AG09309 (cell line): ENCODE measurements at places on chromosomes 3 and 15.

- no peak for DNase-seq
These were observed 32.6 kb upstream of the NEO1 start for GRCh38 chr15:73019601-73020146.

DNA sequence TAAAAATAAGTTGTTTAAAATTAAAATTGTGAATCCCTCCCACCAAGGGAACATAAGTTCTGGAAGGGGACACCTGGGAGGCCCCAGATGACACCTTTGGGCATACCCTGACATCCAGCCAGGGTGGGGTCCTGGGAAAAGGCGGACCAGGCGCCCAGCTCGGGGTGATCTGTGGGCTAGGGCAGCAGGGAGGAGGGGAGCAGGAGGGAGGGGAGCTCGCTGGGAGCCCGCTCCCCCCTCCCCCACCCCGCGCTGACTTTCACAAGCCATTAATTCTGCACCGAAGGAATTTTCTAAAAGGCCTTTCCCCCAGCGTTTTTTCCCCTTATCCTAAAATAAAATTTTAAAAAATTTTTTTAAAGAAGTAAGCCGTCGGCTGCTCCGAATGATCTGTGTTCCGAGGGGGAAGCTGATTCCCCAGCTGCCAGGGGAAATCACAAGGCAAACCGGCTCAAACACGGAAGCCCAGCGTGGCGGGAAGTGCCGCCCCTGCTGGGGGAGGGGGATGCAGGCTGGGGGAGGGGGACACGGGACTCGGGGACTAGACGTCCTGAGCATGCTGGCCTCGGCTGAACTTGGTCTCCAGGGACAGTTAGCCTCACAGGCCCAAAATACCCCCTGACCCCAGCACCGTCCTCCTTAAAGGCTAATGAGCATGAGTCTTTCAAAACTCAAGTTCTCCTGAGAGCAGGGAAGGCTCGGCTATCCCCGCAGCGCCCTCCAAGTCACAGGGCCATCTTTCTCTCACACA lies 13.9 kb downstream of the PLXND1 start:
- no peak for DNase-seq

DNA sequence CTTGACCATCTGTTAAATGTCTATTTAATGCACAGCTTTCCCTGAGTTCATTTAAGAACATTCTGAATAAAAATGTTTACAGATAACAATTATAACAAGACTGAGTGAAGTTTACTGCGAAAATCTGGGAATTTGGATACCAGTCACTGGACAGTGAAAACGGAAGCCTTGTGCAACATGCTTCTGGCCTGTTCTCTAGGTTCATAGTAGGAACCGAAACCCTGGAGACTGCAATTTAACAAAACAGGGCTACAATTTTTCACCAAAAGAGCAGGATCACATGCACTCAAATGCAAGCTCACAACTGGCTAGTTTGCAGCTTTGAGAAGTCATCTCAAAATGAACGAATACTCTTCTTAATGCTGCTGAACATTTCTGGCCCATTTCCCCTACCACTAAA lies 435.9 kb downstream of the NR2F2 start:
- no peak for DNase-seq

DNA sequence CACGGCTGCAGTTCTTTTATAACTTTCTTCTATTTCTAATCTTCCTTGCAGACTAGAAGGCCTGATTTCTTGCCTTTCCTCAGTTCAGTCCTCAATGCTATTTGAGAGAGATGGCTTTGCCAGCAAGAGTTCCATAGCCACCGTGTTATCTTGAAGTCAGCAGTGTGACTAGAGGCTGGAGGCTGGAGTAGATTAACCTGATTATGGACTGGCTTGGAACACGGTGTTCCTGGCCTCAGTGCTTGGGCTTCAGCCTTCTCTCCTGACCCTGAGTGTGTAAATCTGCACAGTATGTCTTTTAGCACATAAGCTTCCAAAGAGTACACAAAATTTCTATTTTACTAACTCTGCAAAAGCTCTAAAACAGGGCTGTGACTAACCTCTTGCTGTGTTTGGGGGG lies 61.4 kb downstream of the CCDC54 start:
- no peak for DNase-seq

- DNase-seq = no peak
These were observed 153.8 kb upstream of the TSC22D2 start for GRCh38 chr3:150254309-150254708.

DNA sequence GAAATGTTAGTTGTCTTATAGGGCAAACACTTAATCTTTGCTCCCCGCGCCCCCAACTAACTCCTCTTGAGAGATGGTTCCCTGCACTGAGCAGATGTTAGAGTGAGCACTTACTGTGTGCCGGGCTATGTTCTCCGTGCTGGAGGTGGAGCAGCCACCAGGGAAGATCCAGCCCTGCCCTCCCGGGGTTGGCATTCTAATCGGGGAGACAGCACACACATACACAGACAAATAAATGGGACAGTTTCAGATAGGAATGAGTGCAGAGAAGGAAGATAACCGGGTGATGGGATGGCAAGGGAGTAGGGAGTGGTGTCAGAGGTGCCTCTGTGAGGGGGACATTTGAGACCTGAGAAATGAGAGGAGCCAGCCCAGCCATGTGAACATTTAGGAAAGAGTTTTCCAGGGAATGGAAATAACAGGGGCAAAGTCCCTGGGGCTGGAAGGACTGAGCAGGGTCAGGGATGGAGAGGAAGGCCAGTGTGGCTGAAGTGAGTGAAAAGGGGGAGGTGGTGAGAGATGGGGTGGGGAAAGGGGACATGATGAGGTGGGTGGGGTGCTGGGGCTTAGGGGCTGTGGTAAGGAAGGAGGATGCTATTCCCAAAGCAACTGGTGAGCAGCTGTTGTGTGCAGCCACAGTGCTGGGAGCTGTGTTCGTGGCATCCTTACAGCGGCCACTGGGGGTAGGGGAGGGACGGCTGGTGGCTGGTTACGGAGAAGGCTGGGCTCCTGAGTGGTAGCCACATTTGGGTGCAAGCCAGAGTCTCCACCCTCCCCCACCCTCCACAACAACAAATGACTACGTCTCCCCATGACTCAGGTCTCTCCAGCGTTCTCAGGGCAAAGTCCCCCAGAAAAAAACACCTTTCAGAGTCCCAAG lies 15.4 kb upstream of the FGD5 start:
- DNase-seq = no peak

- DNase-seq = no peak
These were observed 255.9 kb downstream of the EPHA6 start for GRCh38 chr3:97070302-97070701.

DNA sequence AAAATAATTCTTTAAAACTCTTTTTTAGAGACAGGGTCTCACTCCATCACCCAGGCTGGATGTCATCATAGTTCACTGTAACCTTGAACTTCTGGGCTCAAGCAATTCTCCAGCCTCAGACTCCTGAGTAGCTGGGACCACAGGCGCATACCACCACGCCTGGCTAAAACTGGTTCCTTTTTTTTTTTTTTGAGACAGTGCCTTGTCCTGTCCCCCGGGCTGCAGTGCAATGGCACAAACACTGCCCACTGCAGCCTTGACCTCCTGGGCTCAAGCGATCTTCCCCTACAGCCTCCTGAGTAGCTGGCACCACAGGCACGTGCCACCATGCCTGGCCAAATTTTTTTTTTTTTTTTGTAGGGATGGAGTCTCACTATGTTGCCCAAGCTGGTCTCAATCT lies 23.7 kb upstream of the FURIN start:
- no peak for DNase-seq

- DNase-seq = no peak
These were observed 331.0 kb upstream of the LRRFIP2 start for GRCh38 chr3:37505415-37505814.

DNA sequence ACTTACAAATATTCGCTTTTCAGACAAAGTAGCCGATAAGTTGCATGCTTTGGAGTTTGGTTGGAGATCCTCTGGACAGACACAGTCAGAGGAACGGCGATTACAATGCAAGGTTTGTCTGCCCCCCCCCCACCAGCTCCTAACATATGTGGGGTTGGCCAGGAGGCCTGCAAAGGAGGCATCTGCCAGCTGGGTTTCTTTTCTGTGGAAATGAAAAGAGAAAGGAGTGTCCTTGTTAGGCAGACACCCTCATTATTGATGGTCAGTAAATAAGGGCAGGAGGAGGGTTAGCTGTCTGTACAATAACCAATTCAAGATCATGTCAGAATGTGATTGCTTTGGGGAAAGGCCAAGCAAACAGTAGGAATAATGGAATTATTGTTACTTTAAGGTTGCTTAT lies 49.1 kb downstream of the TLNRD1 start:
- no peak for DNase-seq
